H9 (cell line): ENCODE measurements at places on chromosomes 12 and 14.

- DNase-seq: no peak
These were observed 37.8 kb downstream of the SLC24A4 start for GRCh38 chr14:92360651-92361370.

GRCh38 chr14:21612324-21612723 is 22.4 kb downstream of the OR10G2 start:
- no peak for DNase-seq

GRCh38 chr14:95763875-95764274 is 50.0 kb upstream of the TCL1A start:
- DNase-seq: no peak

- DNase-seq: no peak
These were observed 151.2 kb downstream of the C12orf75 start for GRCh38 chr12:105481392-105482300.

GRCh38 chr14:88688386-88688785 is 104.4 kb downstream of the EML5 start:
- DNase-seq: no peak

DNA sequence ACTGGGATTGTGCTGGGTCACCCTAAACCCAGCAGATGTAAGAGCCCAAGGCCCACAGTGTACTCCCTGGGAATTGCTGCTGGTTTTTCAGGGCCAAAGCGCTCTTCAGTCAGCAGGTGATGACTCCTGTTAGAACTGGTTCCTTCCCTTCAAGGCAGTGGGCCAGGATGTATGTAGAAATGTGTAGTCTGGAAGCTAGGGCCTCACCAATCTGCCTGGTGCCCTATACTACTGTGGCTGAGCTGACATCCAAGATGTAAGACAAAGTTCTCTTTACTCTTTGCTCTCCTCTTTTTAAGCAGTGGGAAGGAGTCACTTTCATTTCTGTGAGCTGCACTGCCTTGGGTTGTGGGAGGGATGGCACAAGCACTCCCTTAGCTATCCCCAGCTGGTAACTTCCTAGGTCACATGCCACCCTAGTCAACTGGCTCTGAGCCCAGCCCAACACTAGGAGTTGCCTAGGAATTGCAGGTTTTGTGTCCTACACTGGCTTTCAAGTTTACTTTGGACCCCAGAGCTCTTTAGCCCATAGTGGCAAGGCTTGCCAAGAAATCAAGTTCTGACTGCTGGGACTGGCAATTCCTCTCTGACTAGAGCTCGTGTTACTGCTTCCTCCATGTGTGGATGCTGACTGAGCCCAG is 249.2 kb downstream of the C12orf50 start:
- no peak for DNase-seq

- no peak for DNase-seq
These were observed 10.9 kb downstream of the HDAC7 start for GRCh38 chr12:47808574-47809365.

- DNase-seq: no peak
These were observed 87.0 kb downstream of the TESC start for GRCh38 chr12:117011988-117012805.

GRCh38 chr14:72796935-72797334 is 97.0 kb downstream of the DPF3 start:
- DNase-seq: peak; percentile 81

DNA sequence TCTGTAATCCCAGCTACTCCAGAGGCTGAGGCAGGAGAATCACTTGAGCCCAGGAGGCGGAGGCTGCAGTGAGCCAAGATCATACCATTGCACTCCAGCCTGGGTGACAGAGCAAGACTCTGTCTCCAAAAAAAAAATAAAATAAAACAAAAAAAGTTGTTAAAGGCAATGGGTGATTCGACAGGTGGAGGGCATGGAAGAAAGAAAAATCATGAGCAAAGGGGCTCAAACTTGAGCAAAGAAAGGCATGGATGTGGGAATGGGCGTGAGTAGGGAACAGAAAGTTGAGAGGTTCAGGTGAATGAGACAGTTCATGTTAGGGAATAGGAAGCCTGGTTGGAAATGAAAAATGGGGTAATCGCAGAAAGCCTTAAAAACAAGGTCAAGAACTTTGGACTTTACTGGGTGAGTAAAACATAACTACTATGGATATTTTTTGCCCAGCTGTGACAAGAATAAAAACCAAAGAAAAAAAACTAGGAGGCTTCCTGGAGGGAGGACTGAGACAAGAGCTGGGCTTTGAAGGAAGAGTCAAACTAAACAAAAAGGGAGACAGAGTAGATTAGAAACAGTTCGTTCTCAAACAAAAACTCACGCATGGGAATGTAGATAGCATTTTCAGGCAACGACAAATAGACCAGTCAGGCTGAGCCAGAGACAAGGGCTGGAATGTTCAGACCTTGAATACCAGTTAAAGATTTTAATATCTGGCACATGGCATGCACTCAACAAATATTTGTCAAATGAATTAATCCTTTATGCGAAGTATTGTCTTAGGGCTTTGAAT is 18.8 kb downstream of the PYM1 start:
- DNase-seq: no peak

DNA sequence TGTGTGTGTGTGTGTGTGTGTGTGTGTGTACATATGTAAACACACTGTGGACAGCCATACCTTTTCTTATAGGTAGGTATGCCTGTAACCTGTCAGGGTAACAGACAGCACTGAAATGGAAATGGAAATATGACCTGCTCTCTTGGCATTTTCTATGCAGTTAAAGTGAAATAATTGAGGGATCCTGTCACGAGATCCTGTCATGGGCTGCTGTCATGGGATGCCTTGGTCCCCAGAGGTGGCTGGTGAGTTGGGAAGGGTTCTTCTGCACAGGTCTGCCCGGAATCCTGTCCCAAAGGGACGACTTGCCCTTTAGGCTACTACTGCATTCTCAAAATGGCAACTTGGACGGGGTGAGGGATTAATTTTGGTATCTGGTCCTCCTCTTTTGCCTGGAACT is 47.3 kb downstream of the ELK3 start:
- no peak for DNase-seq

GRCh38 chr14:89429199-89430181 is 12.5 kb upstream of the FOXN3 start:
- DNase-seq: no peak

DNA sequence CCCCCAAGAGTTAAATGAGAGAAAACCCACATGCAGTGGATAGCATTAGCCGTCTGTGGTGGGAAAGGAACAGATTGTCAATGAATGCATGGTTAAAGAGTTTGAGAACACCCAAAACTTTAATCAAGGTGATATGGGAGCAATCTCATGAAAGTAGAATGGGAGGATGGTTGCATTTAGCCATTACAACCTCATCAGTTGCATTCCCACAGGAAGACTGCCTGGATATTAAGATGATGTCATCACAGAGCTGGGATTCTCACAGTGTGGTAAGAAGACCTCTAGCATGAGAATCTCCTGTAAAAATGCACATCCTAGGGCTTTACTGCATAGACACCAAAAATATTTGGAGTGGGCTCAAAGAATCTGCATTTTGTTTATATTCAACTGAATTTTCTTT is 284.9 kb downstream of the RGS6 start:
- DNase-seq: no peak

DNA sequence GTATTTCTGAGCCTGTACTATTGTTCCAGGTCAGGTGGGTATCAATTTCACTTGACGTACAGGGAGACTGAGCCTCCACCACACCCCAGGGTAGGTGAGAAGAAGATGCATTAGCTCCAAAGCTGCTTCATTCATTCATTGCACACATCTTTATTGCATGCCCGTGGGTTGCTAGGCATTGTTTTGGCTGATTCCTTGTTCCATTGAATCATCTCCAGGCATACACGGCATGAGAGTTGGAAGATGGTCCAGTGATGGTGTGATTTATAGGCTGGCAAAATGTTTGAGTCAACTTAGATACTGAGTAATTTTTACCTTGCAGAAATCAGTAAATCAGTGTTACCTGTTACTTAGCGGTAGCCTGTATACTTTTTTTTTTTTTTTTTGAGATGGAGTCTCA is 21.2 kb downstream of the KLC1 start:
- DNase-seq: no peak

DNA sequence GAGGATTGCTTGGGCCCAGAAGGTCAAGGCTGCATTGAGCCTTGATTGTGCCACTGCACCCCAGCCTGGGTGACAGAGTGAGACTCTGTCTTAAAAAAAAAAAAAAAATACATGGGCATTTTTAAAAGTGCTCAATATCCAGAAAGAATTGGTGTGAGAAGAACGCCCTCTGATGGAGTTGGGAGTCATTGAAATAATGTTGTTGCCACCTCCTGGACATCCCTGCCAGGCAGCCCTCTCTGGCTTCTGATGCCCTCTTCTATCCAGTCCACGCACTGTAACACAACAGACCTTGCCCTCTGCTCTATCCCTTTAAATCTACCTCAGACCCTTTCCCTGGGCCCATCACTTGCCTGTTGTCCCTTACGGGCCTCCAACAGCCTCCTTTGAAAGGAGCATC is 4.9 kb downstream of the PTGDR start:
- no peak for DNase-seq

DNA sequence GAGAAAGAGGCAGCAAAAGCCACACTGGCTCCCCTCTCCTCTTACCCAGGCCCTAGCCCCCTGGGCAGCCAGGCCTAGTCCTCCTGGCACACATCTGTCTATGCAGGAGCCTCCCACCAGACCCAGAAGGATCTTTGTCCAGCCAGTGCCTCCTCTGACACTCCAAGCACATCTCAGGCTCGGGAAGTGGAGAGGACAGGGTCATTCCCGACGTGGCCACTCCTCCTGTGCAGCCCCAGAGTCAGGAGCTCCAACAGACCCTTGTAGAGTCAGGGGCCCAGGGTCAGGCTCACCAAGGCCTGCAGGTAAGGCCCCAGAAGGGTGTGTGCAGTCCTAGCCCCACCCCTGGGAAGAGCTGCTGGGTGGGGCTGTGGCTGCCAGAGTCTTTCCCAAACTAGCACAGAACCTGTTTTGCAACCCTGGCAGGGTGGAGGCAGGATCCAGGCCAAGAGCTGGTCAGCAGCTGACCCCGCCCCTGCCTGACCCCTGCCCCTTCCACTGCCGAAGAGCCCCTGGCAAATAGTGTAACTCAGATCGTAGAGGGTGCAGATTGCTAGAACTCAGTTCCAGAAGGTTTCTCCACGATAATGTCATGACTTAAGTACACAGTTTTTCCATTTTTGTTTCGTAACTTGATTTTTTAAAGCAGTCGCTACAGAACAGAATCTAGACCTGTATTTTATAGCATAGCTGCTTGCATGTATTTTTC is 26.6 kb upstream of the PNMA1 start:
- peak; percentile 86 for DNase-seq

DNA sequence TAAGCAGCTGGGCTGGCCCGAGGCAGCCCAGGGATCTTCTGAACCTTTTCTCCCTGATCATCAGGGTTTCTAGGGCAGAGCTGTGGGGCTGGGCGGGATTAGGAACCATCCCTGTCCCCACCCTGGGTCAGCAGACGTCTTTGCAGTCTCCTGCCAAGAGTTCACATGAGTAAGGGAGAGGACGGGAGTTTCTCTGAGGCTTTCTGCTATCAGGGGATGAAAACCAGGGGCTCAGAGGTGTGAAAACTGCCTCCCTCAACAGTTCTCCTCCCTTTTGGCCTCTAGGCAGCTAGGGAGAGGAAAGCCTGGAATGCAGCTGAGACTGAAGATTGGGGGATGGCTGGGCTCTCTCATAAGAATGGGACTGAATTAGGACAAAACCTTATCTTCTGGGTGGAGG is 7.9 kb downstream of the ZNF385A start:
- DNase-seq: no peak

GRCh38 chr12:130829391-130830245 is 9.4 kb downstream of the STX2 start:
- peak; percentile 38 for DNase-seq
